ENCODE measurements at places on chromosomes 4 and X.

DNA sequence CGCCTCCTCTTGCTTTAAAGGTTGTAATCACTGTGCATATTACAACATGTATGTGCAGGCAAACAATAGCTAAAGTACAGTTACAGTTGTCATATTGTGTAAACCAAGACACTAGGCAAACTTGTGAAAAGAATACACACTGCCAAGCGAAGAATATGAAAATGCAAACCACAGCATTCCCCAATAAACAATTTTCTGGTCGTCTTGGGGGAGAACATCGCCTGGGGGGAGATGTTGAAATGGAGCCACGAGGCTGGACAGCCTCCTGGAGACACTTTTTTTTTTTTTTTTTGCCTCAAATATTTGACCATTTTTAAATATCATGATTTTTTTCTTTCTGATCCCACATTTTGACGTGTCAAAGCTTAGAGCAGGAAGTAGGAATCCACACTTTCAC is 51.7 kb upstream of the PDLIM3 start:
- no peak for DNase-seq

- no peak for DNase-seq
Observed at GRCh38 chrX:15143825-15144121, 126.1 kb downstream of the ASB9 start.

GRCh38 chr4:25901030-25901430 is 13.0 kb upstream of the SMIM20 start:
- DNase-seq: no peak

DNA sequence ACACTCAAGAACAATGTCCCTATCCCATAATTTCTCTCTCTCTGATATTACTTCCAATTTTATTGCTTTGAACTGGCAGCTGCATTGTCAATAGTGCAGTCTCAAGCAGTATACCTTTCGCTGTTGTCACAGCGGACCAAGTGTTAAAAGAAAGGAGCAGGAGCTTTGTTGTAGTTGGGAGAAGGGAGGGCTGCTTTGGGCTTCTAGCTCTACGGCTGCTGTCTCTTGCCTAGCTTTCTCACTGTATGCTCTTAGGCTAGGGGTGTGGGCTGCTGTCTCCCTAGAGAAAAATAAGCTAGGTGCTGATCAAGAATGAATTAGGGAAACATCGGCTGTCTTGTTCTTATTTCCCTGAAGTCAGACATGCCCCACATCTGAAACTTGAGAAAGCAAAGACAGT is 52.5 kb downstream of the TRPC5OS start:
- no peak for DNase-seq

- no peak for DNase-seq
Observed at GRCh38 chr4:146073517-146073916, 102.0 kb upstream of the LSM6 start.

- DNase-seq: no peak
Observed at GRCh38 chrX:13029637-13029886, 14.9 kb downstream of the FAM9C start.
